ENCODE measurements at places on chromosomes 5 and 9.

GRCh38 chr9:73219985-73220626 is 68.4 kb downstream of the ANXA1 start:
- DNase-seq = no peak

- no peak for DNase-seq
These were observed 47.7 kb downstream of the RXRA start for GRCh38 chr9:134373953-134374300.

GRCh38 chr5:153618867-153619266 is 128.4 kb downstream of the GRIA1 start:
- no peak for DNase-seq

GRCh38 chr5:168424594-168425323 is 61.5 kb upstream of the RARS1 start:
- DNase-seq = no peak

DNA sequence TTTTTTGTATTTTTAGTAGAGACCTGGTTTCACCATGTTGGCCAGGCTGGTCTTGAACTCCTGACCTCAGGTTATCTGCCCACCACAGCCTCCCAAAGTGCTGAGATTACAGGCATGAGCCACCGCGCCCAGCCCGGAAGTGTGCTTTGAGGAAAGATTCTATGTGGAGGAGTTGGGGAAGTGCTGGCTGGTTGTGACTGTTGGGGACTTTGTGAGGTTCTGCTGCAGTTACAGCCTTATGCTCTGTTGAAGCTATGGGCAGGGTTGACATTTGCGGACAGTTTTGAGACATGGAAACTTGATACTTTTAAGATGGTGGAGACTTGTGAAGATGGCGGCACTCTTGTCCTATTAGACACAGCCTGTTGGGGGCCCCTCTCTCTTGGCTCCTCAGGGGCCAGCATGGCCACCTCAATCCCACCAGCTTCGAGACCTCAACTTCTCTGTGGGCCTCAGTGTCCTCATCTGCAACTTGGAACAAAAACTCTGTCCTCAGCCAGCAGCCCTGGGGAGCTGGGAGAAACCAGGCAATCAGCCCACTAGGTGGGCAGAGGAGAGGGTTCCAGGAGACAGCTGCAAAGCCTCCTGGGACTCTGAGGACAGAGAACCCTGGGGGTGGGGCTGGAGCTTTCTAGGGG is 24.9 kb downstream of the C9orf50 start:
- no peak for DNase-seq

DNA sequence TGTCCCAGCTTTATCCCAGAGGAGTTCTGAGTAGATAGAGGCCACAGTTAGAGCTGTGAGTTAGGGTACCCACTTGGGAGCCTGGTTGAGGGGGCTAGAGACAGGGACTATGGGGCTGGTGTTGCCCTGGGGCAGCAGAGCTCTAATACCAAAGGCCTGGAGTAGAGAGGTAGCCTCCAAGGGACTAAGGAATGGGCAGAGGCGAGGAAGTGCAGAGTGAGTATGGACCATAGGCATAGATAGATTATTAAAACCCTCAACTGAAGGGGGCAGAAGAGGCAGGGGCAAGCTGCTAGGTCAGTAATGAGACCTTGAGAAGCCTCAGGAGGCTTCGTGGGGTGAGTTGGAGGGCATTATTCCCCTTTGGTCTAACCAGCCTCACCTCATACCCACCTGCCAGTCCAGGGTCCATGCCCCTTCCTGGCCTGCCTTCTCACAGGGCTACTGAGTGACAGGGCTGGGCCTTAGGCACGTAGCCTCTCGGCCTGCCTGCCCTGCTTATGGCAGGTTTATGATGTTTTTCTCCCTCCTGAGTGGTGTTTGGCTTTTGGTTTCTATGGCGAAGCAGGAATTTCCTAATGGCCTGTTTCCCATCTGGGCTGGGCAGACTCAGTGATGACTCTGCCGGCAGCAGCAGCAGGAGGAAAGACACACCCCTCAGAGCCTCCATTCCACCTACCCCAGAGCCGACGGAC is 8.0 kb downstream of the PDLIM4 start:
- no peak for DNase-seq

GRCh38 chr5:52469835-52470234 is 317.9 kb upstream of the ITGA1 start:
- DNase-seq = no peak

DNA sequence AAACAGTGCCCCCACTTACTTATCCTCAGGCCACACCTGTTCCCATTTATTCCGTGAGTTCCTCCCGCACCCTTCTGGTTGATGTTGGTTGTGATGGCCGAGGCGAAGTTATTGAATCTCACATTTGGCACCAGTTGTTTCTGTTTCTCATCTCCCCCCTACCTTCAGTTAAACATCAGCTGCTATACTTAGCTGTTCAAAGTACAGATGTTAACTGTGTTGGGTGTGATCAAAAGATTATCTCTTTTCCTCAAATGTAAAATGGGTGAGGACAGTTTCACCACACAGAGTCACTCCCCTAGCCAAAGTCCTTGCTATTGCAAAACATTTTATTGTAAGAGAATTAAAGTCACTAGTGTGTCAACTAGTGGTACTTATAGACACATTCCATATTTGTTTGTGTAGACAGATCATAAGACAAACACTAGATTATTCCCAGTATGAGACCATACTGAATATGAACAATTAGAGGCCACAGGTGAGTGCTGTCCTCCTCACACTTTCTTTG is 43.2 kb upstream of the PRSS3 start:
- DNase-seq = no peak

DNA sequence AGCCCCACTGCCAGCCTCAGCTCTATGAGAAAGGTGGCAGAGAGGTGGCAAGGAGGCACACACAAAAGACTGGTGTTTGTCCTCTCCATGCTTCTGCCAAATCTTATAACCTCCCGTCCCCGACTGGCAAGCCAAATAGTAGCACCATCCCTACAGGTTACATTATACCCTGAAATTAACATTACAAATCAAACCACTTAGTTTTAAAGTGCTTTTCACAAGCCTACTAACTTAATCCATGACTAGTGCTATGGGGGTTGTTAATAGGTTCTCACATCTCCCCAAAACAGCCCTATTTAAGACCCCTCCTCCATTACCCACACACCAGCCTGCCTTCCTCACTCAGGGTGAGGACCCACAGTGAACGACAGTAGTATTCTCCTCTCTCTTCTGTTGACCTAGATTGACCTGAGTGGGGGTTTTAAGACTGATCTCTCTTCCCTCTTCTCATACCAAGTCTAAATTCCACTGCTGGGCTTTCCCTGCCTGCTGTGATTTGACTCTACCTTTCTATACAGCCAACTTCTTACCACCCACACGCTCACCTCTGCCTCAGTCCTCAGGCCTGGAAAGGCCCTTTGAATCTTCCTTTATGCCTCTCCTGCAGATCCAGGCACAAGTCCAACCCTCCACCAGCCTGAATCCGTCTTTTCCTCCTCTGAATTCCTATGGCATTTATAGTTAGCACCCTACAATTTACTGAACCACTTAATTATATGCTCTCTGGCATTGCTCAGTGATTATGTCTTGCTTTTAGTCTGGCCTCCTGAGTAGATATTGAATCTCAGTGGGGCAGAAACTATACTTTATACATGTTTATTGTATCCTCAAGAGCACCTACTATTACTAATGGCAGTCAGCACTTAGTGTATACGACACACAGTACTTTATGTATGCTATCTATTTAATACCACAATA is 116.1 kb downstream of the TMEM174 start:
- no peak for DNase-seq

GRCh38 chr9:134331186-134332025 is 5.2 kb downstream of the RXRA start:
- no peak for DNase-seq

- DNase-seq = no peak
These were observed 103.3 kb upstream of the FSTL4 start for GRCh38 chr5:133715616-133716015.

DNA sequence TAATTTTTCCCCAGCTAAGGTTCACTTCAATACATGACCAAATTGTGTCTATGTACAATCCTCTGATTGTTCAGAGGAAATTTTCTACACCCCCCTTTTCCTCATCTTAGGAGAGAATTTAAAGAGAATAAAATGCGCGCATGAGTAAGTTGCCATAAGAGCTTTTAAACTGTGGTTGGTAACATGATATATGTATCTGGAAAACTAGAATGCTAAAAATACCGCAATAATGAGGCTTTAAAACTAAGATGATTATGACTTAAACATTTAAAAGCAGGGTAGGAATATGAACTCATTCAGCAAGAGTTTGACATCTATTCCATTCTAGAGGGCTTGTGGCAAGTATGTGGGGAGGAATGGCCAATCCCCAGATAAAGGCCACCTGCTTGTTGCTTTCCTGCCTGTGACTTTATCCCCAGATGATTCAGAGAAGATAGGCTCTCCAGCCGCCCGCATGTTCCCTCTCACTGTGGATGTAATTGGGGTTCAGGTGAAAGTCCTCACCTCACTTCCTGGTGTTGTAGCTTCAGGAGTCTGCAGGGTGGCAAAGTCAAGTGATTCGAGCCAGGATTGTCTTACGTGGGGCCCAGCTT is 26.5 kb upstream of the BASP1 start:
- DNase-seq = no peak

GRCh38 chr5:149521739-149522685 is 29.2 kb downstream of the CSNK1A1 start:
- no peak for DNase-seq

- DNase-seq = no peak
These were observed 10.1 kb upstream of the TRIM52 start for GRCh38 chr5:181271081-181271480.

- DNase-seq = no peak
These were observed 68.2 kb upstream of the SPTLC1 start for GRCh38 chr9:92183449-92183848.

DNA sequence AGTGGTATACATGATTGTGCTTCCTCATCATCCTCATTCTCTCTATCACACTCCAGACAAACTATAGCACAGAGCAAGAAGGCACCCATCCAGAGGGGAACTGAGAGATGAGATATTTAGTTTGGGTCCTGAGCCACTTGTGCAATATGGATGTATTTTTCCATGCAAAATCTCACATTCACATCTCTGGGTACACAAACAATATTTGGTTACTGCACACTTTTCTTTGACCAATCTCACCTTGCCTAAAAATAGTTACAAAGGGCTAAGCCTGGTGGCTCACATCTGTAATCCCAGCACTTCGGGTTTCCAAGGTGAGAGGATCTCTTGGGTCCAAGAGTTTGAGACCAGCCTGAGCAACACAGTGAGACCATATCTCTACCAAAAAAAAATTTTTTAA is 120.3 kb downstream of the SIL1 start:
- no peak for DNase-seq

GRCh38 chr9:21555911-21556310 is 73.8 kb upstream of the IFNE start:
- no peak for DNase-seq

DNA sequence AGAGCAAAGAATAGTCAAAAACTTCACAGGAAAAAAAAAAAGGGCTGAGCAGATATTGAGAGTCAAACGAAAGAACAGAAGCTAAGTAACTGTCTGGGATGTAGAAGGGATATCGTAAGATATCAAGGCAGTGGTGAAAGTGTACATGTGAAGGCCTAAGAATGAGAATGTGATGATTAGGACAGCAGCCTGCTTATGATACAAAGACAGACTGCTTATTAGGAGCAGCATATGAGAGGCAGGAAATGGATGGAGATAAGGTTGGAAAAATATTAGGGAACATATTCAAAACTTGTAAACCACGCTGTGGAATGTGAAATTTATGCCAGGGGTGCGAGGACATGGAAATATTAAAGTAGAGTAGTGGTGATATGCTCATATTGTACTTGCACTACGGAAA is 133.1 kb upstream of the FAM174A start:
- DNase-seq = no peak

- DNase-seq = no peak
These were observed 63.9 kb upstream of the TGFBR1 start for GRCh38 chr9:99040911-99041582.

GRCh38 chr9:109316207-109316640 is 4.6 kb downstream of the EPB41L4B start:
- DNase-seq = peak; percentile 92

DNA sequence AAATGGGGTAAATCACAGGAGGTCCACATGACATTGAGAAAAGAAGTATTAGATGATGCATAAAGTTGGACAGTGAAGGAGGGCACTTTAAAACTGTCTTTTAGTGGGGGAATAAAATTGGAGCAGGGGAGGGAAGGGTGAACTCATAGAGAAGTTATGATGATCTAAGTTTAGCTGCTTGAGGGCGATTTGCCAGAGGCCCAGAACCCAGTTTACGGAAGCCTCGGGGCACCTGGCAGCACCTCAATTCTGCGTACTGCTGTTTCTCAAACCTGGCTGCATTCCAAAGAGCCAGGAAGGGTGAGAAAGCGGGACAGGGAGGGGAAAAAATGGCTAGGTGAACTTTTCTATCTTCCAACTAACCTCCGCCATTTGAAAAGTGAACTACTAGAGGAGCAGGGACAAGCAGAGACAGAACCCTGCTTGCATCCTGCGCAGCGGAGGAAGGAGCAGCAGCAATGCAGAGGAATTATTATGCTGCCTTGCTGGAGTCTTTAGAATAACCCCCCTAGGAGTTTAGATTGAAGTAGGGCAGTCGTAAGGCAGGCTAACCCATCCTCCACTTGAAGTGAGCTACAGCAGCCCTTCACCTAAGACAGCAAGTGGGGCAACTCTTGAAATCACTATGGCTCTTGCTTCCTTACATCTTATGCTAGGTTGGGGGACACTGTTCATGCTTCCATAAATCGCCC is 316.8 kb downstream of the BRINP1 start:
- peak; percentile 4 for DNase-seq

DNA sequence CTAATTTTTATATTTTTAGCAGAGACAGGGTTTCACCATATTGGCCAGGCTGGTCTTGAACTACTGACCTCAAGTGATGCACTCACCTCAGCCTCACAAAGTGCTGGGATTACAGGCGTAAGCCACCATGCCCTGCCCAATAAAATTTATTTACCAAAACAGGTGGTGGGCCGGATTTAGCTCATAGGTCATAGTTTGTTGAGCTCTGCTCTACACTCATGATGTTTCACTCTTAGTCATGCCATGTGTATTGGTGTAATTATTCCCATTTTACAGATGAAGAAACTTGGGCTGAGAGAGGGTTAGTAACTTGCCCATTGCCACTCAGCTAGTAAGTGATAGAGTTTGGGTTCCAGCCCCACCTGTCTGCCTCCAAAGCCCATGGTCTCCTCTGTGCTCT is 93.1 kb upstream of the WWC1 start:
- DNase-seq = no peak

- peak; percentile 28 for DNase-seq
These were observed 909 bp downstream of the SLC36A1 start for GRCh38 chr5:151448038-151448985.

GRCh38 chr9:136867917-136868316 is 1.8 kb upstream of the EDF1 start:
- DNase-seq = no peak

DNA sequence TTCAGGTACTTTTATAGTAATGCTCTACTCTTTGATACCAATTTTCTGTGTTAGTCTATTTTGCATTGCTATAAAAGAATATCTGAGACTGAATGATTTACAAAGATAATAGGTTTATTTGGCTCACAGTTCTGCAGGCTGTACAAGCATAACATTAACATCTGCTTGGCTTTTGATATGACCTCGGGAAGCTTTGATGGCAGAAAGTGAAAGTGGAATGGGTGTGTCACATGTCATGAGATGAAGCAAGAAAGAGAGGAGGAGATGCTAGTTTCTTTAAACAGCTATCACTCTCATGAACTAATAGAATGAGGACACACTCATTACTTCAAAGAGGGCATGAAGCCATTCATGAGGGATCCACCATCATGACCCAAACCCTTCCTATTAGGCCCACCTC is 270.9 kb upstream of the IL12B start:
- no peak for DNase-seq
